ENCODE measurements at places on chromosomes 13 and 19.

DNA sequence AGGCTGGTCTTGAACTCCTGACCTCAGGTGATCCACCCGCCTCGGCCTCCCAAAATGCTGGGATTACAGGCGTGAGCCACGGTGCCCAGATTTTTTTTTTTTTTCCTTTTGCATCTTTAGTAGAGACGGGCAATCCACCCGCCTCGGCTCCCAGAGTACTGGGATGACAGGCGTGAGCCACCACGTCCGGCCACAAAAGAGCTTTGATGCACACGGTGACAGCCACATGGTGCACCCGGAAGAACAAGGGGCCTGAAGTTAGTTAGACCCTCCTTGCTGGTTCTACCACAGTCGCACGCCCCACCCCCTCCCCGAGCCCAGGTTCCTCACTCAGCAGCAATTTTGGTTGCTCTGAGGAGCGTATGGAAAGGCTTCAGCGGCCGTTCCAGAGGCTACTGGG is 54.2 kb upstream of the USE1 start:
- no peak for DNase-seq

GRCh38 chr13:92640936-92641335 is 585.7 kb upstream of the GPC6 start:
- no peak for DNase-seq

DNA sequence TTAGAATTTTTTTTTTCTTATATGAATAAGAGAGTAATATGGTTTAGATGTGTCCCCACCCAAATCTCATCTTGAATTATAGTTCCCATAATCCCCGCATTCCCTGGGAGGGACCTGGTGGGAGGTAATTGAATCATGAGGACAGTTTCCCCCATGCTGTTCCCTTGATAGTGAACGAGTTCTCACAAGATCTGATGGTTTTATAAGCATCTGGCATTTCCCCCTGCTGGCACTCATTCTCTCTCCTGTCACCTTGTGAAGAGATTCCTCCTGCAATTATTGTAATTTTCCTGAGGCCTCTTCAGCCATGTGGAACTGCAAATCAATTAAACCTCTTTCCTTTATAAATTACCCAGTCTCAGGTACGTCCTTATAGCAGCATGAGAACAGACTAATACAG is 205.7 kb downstream of the MYO16 start:
- DNase-seq, result no peak

GRCh38 chr19:11848200-11848593 is 329 bp upstream of the ZNF439 start:
- no peak for DNase-seq

DNA sequence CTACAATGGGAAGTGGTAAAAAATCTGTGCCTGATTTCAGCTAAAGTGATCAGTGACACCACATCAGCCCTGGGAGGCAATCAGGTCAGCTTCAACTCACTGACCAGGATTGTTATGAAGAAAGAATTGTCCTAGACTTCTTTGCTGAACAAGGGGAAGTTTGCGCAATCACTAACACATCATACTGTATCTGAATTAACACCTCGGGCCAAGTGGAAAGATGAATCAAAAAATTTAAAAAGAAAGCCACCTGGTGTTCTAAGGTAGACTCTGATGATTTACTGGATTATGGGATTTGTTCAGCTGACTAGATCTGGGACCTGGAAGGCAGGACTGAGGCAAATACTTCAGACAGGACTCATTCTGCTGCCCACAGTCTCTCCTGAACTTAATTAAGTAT is 161.8 kb downstream of the DIAPH3 start:
- DNase-seq, result no peak

DNA sequence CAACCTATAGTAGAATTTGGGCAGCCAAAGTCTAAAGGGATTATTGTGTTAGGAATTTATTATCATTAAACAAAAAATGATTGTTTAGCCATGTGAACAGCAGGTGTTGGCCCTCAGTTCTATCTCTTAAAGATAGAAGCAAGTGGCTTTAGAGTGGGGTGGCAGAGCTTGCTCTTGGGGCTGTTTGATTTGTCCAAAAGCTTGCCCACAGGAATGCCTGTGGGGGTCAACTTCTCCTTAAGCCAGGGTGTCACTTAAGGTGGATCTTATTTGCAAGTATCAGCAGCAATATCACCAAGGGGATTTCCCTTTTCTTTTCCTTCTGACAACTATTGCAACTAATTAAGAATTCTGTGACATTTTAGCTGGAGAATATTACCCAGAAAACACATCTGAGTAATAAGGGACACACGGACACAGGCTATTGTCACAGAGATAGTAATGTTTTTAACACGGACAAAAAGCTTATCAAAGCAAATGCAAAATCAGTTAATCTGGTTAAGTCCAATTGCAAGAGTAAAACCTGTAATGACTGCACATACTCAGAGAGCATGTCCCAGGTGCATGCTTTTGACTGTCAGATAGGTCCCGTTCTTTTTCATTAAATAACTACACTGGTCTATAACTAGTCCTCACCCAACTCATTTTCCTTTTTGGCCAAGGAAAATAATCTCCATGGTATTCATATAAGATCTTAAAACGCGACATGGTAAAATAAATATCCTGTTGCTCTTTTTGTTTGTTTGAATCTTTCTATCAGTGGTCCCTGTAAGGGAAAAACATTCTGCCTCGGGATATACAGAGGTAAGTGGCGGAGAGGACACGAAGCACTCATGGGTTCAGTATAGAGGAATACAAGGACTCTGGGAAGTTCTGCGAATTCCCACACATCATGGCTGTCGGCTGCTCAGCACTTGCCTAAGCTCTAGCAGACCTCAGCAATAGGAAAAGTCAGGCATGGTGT is 172.1 kb upstream of the RFC3 start:
- DNase-seq, result no peak

GRCh38 chr19:42253245-42254088 is 1.5 kb downstream of the ERF start:
- peak; percentile 57 for DNase-seq

- no peak for DNase-seq
Observed at GRCh38 chr13:80666782-80667552, 326.0 kb upstream of the SPRY2 start.

DNA sequence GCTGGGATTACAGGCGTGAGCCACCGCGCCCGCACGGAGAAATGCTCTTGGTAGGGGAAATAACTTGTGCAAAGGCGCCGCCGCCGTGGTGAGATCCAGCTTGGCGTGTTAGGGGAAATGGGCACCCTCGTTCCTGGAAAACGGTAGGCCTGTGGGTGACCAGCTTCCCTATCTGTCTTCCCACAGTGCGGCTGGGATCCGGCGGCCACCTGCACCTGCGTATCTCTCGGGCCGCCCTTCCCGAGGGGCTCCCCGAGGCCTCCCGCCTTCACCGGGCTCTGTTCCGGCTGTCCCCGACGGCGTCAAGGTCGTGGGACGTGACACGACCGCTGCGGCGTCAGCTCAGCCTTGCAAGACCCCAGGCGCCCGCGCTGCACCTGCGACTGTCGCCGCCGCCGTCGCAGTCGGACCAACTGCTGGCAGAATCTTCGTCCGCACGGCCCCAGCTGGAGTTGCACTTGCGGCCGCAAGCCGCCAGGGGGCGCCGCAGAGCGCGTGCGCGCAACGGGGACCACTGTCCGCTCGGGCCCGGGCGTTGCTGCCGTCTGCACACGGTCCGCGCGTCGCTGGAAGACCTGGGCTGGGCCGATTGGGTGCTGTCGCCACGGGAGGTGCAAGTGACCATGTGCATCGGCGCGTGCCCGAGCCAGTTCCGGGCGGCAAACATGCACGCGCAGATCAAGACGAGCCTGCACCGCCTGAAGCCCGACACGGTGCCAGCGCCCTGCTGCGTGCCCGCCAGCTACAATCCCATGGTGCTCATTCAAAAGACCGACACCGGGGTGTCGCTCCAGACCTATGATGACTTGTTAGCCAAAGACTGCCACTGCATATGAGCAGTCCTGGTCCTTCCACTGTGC is 2.4 kb downstream of the GDF15 start:
- DNase-seq, result peak; percentile 35

DNA sequence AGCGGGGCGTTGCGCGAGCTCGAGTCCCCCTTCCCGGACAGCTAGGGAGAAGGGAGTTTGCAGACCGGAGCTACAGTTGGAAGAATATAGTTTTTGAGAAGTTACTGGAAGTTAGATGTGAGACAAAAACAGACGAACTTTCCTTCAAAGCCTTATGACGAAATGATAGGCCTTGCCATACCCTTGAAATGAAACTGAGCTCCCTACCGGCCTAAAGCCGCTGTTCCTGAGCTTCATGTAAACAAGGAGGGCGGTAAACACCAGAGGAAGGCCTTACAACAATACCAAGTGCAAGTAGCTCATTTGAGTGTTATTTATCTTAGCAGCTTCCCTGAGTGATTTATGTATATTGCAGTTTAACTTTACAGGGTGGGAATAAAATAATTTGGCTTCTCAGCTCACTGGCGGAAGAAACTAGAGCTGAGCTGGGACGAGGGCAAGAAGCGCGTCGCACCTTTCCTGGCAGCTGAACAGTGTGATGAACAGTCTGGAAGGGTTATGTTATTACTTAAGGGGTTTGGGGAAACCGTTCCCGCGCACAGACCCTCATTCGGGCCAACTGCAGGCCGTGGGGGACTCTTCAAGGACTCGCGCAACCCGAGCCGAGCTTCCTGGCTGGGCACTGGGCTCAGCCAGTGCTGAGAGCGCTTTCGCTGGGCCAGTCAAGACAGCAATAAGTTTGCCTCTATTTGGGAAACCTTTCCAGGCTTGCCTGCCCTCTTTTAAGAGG is 111.2 kb downstream of the KCNRG start:
- DNase-seq, result no peak

GRCh38 chr13:20231839-20232555 is at the start of gene GJB6:
Gene GJB6, minus strand, starts transcription at chr13:20232319. Its CDS starts 8,839 bp downstream, at chr13:20223480.
- no peak for DNase-seq

- DNase-seq, result no peak
Observed at GRCh38 chr19:45668342-45668871, 386 bp downstream of the GIPR start.

- peak; percentile 36 for DNase-seq
Observed at GRCh38 chr19:3359015-3359918, 7.1 kb upstream of the NFIC start.

DNA sequence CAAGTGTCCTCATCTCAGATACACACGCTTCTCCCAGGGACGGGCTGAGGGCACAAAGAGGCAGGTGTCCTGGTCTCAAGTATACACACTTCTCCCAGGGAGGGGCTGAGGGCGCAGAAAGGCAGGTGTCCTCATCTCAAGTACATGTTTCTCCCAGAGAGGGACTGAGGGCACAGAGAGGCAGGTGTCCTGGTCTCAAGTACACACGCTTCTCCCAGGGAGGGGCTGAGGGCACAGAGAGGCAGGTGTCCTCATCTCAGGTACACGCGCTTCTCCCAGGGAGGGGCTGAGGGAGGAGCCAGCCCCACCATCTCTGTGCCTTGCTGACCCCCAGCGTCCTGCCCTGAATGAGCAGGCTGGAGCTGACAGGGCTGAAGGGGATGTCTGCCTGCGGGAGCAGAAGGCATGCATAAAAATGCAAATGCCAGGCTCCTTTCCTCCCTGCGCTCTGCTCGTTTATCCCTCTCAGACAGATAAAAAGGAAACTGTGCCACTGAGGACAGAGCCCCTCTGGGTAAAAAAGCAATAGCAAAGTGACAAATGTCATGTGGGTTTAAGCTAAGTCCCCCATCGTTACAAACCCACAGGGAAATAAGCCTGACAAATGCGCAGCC is 96.1 kb upstream of the UQCRFS1 start:
- DNase-seq, result no peak

GRCh38 chr13:74922963-74923362 is 559.0 kb downstream of the TBC1D4 start:
- no peak for DNase-seq

DNA sequence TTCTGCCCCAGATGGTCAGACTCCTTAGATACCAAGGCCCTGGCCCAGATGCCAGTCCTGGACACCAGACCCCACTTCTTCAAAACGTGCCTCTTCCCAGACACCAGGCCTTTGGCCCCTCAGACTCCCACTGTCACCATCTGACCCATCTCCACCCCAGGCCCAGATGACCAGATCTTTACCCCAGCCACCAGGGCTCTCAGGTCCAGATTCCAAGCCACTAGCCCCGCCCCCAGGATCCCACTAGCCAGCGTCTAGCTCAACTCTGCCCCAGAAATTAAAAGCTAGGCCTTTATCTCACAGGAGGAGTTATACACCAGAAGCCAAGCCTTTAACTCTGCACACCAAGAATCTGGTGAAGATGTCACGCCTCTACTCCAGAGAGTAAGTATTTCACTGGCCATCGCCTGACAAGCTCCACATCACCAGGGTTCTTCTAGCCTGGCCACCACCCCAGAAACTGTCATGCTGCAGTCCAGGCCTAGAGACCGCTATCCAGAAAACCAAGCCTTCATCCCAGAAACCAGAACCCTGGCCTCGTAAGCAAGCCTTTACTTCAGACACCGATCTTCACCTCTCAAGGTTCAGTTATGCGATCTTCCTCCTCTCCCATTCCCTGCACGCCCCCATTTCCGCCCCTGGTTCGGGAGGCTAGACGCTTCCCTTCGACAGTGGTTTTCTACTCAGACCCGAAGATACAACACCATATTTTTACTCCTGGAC is 595 bp downstream of the XAB2 start:
- no peak for DNase-seq

DNA sequence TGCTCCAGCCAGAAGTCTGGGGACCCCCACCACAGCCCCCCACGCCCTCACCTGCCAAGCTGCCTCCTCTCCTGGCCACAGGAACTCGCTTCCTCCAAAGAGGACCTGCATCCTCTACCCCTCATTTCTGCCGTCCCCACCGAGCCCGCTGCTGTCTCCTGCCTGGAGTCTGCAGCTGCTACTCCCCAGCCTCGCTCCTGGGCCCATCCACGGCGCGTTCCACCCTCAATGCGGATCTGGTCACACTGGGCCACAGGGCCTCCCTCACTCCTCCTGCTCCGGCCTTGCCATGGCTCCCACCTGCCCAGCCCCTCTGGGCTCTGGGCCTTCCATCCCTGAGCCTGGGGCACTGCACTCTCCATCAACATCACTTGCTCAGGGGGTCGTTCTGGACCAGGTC is 4.3 kb downstream of the BTBD2 start:
- no peak for DNase-seq

- no peak for DNase-seq
Observed at GRCh38 chr19:18421371-18421959, 2.3 kb downstream of the SSBP4 start.

GRCh38 chr19:37698216-37698615 is 21.3 kb downstream of the ZNF607 start:
- no peak for DNase-seq

DNA sequence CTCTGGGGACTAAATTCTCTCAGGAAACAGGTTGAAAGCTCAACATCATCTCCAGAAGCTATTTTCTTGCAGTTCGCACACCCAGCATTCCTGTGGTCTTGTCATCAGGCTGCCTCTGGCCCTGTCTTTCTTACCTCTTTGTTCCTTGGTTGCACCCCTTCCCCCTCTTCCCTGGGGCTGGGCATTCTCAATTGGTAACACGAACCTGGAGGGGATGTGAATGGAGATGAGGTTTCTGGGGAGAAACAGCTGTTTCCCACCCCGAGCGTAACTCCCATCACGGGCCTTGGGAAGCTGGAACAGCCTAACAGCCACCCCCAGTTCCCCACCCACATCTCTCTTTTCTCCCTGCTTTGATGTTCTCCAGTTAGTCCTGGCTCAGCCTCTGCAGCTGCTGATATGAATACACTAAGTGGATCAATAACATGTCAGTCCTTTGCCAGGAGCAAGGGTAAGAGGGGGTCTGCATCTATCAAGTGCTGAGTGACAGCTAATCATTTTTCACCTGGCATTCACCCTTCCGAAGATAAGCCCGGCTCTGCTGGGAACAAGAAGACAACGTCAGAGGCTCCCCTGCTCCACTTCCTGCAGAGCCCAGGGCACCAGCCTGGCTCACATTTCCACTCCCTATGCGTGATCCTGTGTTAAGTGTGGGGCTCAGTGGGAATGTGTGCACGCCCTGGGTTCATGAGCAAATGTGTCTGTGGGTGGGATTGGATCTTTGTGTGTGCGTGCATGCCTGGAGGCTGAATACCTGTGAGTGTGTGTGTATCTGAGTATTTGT is 74.0 kb upstream of the KCTD15 start:
- DNase-seq, result no peak
